AG09319 (cell line): ENCODE measurements at places on chromosomes 5 and 9.
A peak's percentile ranks its signal among the peaks of the same experiment; 100 is the strongest.

- no peak for DNase-seq
Observed at GRCh38 chr9:2159521-2160454, 144.6 kb downstream of the SMARCA2 start.

- no peak for DNase-seq
Observed at GRCh38 chr5:75037106-75037505, 15.3 kb downstream of the GCNT4 start.

GRCh38 chr5:88824141-88824540, 58.8 kb downstream of the MEF2C start:
- no peak for DNase-seq

GRCh38 chr5:135494196-135494595, 41.6 kb downstream of the NEUROG1 start:
- no peak for DNase-seq

DNA sequence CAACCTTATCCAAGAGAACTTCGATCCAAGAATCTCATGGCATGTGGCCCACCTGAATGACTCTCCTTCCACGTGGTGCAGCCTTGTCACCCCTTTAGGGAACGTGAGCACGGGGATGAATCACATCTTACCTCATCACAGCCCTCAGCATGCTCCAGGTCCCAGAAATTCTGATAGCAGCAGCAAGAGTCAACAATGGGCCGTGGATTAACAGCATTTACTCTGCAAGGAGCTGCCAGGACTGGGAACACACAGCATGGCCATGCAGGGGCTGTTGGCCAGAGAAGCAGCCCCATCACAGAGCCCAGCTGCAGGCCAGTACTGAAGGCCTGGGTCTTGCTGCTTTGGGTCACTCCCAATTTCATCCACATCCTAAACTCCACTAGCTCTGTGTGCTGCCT, 150.4 kb downstream of the C5orf15 start:
- DNase-seq = no peak

- no peak for DNase-seq
Observed at GRCh38 chr5:178113841-178114324, 551 bp downstream of the N4BP3 start.

- no peak for DNase-seq
Observed at GRCh38 chr9:109313351-109313750, 7.5 kb downstream of the EPB41L4B start.

GRCh38 chr5:130043834-130044233, 139.6 kb downstream of the CHSY3 start:
- DNase-seq = no peak

- DNase-seq = no peak
Observed at GRCh38 chr5:145510324-145510723, 324.8 kb downstream of the PRELID2 start.

- DNase-seq = no peak
Observed at GRCh38 chr9:114850871-114851270, 45.0 kb upstream of the TNFSF15 start.

DNA sequence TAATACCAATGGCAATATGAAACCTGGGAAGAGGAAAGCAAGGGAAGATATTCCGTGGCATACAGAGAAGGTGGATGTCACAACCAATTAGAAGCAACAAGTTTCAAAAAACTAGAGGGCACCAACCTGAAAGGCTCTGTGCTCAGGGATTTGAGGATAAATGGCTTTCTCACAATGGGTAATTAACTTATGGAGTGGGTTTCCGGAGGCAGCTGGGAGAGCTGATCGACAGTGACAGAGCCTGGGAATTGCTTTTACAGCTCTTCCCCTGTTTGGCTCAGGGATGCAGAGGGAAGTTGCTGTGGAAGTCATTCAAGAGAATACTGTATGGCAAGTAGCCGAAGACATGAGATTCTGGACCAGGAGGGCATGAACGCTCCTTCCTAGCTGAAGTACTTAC, 237.0 kb downstream of the KIF4B start:
- no peak for DNase-seq

DNA sequence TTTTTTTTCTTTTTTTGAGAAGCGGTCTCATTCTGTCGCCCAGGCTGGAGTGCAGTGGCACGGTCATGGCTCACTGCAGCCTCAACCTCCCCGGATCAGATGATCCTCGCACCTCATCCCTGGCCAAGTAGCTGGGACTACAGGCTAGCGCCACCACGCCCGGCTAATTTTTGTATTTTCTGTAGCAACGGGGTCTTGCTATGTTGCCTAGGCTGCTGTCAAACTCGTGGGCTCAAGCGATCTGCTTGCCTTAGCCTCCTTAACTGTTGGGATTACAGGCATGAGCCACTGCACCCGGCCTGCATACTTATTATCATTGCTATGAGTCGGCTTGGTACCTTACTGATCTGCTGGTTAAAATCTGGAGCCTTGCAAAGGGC, 790 bp upstream of the IARS1 start:
- DNase-seq = no peak

GRCh38 chr5:122155546-122155945, 26.2 kb downstream of the ZNF474 start:
- no peak for DNase-seq

- DNase-seq = no peak
Observed at GRCh38 chr9:89218040-89218928, 39.7 kb upstream of the SHC3 start.

GRCh38 chr9:77435277-77435676, 212.8 kb downstream of the GNA14 start:
- no peak for DNase-seq

GRCh38 chr5:56410696-56411095, 177.6 kb upstream of the ANKRD55 start:
- DNase-seq = no peak

- no peak for DNase-seq
Observed at GRCh38 chr5:165836046-165836445, 2330.6 kb downstream of the MAT2B start.

- no peak for DNase-seq
Observed at GRCh38 chr9:15047028-15047551, 136.9 kb upstream of the FREM1 start.

DNA sequence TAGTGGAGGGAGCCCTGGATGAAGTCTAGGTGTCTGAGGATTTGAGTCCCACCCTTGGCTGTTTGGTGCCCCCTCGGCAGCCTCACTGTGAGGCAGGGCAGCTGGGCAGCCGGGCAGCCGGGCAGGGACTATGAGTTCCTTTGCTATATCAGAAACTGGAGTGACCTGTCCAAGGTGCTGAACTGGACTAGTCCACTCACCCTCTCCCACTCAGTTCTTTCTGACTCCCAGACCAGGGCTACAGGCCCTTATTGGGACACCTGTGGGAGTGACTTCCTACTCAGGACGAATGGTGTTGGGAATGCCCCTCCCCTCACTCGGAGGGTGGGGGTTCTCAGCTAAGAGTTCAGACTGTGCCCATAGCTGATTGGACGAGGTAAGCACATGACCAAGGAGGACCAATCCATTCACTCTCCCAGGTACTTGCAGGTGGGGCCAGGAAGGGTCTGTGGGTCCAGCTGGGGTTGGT, 34.1 kb upstream of the RAPGEF1 start:
- no peak for DNase-seq

- no peak for DNase-seq
Observed at GRCh38 chr5:1936901-1937300, 54.2 kb upstream of the IRX4 start.

GRCh38 chr9:4832786-4833579, 40.2 kb downstream of the RCL1 start:
- DNase-seq = peak; percentile 66

DNA sequence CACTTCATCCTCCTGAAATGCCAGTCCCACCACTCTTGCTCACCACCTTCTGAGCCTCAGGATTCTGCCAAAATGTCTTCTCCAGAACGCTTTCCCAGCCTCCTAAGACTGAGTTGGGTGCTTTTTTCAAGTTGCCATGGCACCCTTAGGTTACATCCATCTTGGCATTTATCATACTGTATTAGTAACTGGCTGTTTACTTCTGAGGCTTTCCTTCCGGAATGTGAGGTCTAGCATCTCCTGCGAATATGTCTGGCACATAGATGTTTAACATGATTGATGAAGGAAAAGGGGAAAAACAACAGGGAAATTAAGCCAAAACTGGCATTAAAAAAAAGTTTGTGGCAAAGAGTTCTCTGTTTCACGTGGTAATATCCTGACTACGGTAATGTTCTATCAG, 24.9 kb downstream of the RNF130 start:
- DNase-seq = no peak

DNA sequence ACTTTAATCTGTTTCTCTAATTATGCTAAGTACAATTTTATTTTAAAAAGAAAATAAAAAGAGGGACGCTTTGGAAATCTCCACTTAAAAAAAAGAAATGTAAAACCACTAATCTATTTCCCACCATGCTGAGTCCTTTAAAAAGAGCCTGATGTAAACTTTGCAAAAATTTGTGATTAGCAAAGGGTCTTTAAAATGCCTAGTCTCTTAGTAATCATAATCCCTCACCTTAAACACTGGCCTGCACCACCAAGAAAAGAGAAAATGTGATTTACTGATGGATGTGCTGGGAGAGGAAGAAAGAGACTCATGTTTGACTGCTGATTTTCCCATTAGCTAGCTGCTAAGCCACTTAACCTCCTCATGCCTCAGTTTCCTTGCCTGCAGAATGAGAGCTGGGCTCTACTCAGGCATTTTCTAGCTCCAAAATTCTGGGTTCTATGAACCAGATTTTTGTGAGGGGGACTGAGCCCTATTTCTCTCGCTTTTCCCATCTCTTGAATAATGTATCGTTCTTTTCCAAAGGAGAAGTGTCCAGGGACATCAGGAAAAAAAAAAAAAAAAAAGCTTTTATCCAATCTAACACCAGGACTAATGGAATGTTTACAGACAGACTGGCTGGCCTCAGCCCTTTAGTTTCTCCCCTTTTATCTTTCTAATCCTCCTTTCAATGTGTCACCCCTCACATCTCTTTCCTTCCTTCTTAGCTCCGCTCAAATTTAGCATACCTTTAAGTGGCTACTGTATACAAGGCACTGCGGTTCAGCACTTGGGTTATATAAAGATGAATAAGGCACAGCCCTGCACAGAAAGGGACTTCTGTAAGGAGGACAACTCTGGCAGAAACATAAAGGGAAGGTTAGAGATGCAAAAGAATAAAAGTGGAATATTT, 312.4 kb downstream of the ARL15 start:
- DNase-seq = no peak

GRCh38 chr5:93800988-93801811, 59.8 kb upstream of the POU5F2 start:
- DNase-seq = no peak

GRCh38 chr5:23405316-23406068, 101.9 kb upstream of the PRDM9 start:
- no peak for DNase-seq

DNA sequence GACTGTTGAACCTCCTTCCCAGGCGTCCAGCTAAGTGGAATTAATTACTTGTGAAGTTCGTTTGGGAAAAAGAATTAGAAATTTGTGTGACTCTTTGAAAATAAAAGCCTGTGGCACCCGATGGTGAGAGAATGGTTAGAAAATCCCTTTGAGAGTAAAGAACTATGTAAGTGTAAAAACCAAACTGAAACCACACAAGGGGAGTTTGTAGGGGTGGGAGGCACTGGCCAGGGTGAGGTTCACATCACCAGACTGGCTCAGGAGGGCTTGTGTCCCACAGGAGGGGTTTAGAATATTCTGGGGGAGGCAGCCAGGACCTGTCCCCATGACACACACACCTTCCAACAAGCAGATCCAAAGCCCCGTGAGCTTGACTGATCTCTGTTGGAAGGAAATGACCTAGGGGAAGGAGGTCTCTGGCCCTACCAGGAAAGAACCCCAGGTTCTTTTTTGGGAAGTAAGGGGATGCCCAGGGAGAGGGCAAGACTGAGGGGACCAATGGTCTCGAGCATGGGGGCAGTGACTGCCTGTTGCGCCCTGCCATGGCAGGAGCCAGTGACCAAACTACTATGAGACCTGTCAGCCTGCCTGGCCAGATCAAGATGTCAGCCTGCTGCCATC, 4.3 kb downstream of the SPATA24 start:
- no peak for DNase-seq

DNA sequence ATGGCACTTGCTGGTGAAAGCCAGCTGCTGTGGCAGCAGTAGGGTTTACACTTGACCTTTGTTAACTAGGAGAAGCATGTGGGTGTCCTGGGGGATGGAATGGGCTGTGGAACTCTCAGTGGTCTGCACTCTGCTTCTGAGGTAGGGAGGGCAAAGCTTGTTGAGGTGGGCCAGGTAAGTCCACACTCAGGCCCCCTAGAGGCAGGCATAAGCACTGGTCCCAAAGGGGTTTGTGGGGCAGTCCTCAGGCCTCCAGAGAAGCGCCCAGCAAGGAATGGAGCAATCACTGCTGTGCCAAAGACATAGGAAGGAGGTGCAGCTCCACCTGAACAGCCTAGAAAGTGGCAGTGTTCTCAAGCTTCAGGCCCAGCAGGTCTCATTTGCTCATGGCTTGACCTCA, 34.7 kb downstream of the INSL4 start:
- no peak for DNase-seq

GRCh38 chr9:133584167-133584558, 25.0 kb downstream of the FAM163B start:
- DNase-seq = no peak

DNA sequence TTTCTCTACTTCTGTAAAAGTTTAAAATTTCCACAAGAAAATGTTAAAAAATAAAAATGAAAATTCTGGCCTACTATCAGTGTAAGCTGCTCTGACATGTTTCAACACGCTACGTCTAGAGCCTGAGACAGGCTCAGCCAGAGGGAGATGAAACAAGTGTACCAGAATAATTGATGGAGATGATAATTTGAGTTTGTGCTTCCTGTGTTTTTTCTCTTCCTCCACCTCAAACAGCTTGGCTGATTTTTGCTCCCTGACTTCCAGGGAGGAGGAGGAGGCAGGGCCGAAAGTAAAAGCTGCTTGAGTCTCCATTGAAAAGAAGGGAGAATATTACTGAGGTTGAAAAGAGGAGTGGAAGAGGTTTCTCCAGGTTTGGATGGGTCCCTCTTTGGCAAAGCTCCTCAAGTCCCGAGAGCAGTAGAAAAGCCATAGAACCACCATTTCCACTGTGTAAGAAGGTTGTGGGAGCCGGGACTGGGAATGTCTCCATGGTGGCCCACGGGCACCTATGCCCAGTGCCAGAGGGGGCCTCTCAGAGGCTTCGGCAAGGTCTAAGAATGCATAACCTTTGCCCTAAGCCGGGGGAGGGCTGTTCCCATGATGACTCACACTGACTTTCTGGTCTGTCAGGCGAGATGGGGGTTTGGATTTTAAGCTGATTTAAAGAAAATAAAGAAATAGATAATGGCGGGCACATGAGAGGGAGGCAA, 95.1 kb downstream of the HRH2 start:
- DNase-seq = no peak

DNA sequence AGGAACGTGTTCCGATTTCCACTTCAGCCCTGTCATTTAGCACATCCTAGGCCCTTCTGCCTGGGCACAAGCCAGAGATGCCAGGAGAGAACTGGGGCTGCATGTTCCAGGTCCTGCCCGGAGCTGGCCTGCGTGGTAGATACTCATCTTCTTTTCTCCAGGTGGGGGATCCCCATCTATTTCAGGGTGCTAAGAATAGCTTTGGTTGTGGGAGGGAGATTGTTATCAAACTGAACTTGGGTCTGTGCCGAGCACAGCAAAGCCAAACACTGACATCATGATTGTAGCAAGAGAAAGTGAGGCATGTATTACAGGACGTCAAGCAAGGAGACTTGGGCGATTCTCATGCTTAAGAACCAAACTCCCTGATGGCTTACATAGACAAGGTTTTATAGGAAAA, 18.2 kb downstream of the C9orf153 start:
- no peak for DNase-seq

GRCh38 chr9:36461323-36461722, 61.3 kb upstream of the RNF38 start:
- DNase-seq = no peak
